Cortex of kidney (tissue), 1 donor: ENCODE measurements at places on chromosomes 3 and 15.

- no peak for DNase-seq
These were observed 68.1 kb upstream of the PFN2 start for GRCh38 chr3:150038830-150039229.

DNA sequence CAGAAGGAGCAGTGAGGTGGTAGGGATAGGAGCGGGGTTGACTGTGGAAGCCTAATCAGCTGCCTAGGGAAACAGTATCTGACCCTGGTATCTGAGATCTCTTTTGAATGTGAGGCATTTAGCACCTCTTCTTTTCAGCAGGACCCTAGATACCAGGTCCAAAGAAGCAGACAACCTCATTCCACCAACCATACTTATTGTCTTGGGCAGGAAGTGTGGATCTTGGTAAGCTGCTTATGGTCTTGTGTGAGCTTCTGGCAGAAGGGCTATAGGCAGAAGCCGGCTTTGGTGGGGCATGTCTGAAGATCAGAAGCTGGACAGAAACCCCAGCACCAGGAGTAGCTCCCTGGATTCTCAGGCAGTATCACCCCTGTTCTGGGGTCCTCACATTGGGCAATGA lies 65.6 kb downstream of the TIPARP start:
- DNase-seq: no peak

GRCh38 chr15:91826443-91826842 lies 27.1 kb upstream of the SLCO3A1 start:
- DNase-seq: no peak

DNA sequence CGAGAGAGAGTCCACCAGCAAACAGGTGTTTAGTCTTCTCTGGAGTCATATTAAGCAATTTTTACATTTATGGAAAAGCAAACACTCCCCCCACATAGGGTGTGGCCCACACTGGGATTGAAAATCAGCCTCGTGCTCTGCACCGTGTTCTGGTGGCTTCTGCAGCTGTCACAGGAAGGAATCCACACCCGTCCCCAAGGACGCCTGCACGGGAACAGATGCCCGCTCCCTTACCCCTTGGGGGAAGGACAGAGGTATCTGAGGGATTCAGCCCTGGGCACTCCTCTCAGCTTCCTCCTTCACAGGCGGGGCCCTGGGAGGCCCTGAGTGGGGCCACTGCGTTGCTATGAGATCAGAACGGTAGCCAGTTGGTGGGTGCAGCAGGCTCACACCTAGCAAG lies 27.8 kb downstream of the LIPC start:
- DNase-seq: no peak

DNA sequence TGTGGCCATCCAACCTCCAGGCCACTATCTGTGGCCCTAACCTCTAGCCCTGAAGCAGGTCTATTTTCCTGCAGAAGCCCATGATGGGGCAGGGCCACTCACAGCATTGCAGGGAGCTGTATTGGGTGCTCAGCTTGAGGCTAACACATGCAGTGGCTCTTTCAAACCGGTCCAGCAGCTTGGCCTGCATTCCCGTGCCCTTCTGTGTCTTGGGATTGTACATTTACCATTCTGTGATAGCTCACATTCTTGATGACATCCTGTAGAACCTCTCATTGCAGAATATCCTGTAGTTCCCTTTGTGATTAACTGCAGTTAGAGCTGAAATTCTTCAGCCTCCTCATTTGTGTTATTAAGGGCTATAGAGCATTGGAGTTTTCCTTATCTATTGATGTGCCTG lies 60.8 kb upstream of the ANKRD34C start:
- no peak for DNase-seq

DNA sequence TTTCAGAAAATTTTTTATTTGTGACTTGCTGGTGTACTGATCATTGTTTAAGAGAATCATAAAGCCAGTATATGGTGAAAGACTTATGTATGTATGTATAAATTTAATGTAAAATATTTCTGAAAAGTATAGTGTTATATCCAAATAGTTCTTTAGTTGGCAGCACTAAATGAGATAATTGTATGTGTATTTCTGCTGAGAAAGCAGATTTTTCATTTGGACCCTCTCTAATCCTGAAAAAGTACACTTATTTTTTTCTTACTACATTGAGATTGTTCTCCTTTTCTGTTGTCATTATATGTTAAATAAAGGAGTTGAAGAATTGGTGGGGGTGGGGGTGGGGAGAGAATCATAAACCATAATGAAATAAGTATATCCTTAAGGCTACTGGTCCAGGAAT lies 324.9 kb upstream of the SUCLG2 start:
- DNase-seq: no peak

- no peak for DNase-seq
These were observed 3.3 kb upstream of the PAQR9 start for GRCh38 chr3:142966808-142967207.

- DNase-seq: no peak
These were observed 151.6 kb upstream of the UBE2E2 start for GRCh38 chr3:23051240-23052140.

DNA sequence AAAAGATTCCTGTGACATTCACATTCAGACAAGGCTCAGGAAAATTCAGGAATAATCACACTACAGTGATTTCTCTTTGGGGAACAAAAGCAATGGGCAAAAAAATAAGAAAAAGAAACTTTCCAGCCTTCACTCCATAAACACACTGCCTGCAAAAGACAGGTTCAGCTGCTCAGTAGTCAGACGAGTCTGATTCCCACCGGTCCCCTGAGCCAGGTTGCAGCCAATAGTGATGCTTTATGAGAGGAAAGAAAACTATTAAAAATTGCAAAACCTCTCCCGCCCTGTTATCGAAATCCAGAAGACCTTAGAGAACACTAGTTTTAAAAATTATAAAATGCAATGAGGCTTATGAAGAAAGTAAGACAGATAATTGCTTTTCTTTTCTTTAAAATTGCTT lies 8.5 kb downstream of the PLCH1 start:
- no peak for DNase-seq

DNA sequence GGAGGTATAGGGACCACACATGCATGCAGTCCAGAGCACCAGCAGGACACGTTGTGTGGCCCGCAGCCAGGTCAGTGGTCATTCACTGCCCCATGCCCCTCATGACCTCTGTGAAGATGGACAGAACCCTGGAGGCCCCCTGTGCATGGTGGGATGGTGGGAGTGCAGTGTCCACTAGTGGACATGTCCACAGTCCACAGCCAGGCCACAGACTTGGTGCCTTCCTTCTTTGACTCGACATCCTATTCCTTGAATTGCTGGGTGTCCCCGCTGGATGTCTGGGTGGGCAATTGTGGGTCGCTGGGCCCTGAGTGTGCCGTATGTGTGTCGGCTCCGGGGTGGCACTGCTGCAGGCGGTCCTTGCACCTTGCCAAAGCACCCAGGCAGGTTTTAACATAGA lies 35.7 kb downstream of the KLF15 start:
- DNase-seq: no peak

GRCh38 chr3:62051506-62051905 lies 321.8 kb downstream of the FEZF2 start:
- no peak for DNase-seq

GRCh38 chr3:161153480-161153879 lies 48.3 kb upstream of the B3GALNT1 start:
- no peak for DNase-seq

DNA sequence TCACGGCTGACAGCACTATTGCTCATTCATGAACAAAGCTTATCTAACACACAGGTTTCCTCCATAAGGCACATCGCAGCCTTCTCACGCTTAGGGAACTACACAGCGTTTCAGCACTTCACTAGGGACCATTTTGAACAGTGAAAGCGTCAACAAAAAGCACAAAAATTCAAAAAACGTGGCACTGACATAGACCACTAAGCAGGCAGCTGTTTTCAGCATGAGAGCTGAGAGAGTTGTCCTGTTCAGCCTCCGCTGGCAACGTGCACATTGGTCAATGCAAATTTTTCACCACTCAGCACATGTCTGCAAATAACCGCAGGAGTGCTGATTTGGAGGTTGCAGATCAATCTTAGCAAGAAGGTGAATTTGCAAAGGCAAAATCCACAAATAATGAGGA lies 109.2 kb downstream of the LRRK1 start:
- no peak for DNase-seq

DNA sequence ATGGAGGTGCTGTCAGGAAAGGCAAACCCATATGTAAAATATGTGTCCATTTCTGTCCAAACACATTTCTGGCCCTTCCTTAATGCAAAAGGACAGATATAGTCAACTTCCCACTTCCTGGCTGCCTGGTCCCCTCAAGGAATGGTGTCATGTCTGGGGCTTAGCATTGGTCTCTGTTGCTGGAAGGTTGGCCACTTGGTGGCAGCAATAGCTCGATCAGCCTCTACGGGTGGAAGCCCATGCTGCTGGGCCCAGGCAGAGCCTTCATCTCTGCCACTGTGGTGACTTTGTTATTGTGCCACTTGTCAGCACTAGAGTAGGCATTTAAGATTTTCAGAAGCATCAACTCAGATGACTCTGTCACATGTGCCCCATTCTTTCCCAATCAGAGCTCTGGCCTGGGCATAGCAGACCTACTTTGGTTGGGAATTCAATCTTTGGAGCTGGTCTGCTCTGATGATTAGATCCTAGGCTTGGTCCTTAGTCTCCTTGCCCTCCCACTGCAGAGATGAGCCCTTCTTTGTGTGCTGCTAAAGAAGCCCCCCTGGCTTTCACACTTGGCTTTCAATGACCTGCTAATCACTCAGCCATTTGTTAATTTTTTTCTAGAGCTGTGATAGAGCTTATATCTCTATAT lies 51.0 kb upstream of the SPSB4 start:
- no peak for DNase-seq

GRCh38 chr3:21393683-21394311 lies 357.2 kb downstream of the ZNF385D start:
- DNase-seq: no peak

DNA sequence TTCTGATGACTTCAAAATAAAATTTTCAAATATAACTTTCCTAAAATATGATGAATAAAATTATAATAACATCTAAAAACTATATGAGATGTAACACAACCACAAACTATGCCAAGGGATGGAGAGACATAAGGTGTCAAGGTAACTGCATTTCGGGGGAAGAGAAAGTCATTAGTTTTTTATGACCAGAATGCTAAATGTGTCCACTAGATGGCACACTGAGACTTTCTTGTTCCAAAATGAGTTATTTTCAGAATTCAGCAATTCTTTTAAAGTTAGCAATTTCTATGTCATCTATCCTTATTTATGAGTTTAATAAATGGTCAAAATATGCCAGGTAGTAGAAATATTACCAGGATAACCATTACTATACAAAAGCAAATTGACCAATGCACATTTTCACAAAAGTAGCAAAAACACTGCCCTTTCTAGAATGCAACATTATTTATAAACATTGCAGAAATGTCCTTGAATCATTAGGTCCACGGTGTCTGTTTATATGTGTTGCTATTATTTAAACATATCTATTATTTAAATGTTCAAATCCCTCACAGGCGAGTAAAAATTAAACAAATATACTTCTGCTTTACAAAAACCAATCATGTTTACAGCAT lies 374.2 kb downstream of the PLCL2 start:
- no peak for DNase-seq

- no peak for DNase-seq
These were observed 26.4 kb downstream of the ACAA1 start for GRCh38 chr3:38110314-38111050.

- no peak for DNase-seq
These were observed 10.0 kb downstream of the DCP1A start for GRCh38 chr3:53337167-53337940.

- DNase-seq: no peak
These were observed 6.7 kb upstream of the LINGO1 start for GRCh38 chr15:77639431-77639830.

DNA sequence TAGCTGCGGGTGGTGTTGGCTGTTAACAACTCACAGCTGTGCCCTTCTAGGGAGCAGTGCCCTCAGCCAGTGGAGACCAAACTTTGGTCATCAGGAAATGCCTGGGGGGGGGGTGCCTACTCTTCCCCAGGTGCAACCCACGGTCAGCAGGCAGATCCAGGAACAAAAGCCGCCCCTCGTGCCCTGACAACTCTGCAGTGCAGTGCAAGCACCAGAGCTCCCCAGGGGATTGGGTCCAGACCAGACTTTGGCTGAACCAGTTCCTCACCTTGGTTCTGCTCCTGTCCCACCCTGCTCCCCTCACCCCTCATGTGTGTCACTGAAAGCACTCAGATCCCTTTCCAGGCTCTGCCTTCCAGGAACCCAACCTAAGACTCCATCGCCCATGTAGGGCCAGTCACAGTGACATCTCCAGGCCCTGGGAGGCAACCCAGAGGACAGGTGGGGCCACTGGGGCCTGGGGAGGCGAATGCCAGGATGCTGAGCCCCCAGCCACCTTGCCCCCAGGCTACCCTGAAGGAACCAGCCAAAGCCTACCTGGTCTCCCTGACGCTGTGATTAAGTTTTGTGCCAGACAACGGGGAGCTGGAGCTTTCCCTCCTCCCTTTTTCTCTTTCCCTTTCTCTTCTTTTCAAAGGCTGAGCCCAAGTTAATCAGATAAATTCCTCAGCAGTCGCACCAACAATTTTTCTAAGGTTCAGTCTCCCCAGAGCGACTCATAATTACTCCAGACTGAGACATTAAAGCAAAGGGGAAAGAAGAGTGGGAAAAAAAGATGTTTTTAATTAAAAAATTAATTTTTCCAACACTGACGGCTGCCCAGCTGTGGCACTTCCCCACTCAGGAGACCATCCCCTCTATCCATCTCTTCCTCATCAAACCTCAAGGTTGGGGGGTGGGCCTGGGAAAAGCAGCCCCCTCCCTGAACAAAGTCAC lies 207.5 kb upstream of the LINGO1 start:
- no peak for DNase-seq

- no peak for DNase-seq
These were observed 714.9 kb downstream of the OTOL1 start for GRCh38 chr3:162211470-162211869.

- no peak for DNase-seq
These were observed 1435.2 kb upstream of the CADM2 start for GRCh38 chr3:83523470-83524073.

- DNase-seq: no peak
These were observed 35.0 kb downstream of the GSK3B start for GRCh38 chr3:120059081-120059864.
